ENCODE measurements at places on chromosomes 16 and 17.

DNA sequence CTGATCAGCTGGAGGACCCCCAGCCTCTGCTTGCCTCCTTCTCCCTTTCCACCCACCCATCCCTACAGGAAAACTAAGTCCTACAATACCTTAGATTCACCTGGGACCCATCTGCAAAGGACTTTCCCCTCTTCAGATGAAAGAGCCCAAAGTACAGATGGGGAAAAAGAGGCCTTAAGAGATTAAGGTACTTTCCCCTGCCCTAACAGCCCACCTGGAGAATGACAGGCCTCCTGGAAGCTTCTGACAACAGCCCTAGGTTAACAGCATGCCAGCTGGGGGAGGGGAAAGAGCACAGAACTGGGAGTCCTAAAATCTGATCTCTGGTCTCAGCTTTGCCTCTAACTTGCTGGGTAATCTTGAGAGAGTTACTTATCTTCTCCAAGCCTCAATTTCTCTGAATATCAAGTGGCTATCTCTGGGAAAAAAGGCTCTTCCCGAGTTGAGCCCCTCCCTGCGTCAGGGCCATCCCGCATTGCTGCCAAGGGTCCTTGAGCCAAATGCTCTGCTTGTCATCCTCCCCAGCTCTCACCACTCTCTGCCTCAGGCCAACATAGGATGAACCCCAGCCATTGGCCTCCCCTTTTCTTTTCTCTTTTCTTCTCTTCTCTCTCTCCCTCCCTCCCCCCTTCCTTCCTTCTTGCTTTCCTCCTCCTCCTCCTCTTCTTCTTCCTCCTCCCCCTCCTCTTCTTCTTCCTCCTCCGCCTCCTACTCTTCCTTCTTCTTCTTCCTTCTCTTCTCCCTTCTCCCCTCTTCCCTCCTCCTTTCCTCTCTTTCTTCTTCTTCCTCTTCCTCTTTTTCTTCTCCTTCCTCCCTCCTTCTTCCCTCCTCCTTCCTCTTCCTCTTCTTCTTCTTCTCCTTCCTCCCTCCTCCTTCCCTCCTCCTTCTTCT, 22.5 kb upstream of the SP6 start:
- DNase-seq: no peak

DNA sequence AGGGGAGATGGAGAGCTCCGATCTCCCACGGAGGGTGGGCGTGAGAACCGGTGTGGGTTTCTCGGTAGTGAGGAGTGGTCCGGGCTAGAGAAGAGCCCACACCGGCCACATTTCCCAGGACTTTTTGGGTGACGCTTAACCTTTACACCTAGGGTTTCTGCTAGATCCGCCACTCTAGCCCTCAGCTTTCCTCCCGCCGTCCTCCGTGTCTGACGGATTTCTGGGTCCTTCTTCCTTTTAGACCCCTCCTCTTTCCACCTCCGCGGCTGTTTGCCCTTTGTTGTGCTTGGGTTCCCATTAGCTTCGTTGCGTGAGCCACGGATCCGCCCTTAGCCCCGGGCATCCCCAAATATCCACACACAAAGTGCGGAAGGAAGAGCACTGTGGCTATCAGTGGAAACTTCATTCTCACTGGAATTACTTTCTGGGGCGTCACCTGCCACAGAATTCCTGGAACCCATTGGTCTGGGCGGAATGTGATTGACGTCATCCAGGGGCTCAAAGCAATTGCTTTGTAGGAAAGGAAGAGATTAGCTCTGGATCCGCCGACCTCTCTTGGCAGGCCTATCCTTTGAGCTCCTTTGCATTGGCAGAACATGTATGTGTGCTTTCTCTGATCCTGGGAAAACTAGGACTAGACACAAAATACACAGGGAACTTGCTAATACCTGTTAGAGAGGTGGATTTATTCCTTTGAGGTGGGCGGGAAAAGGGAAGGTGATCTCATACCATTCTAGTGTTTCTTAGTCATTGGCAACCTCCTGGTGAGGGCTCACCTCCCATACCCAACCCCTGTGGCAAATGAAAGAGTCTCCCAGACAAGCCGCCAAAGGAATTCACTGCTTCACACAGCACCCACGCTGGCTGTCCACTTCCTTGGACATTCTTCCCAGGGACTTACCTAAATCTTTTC, 654 bp downstream of the TNFAIP1 start:
- DNase-seq: peak; percentile 69

- DNase-seq: no peak
Observed at GRCh38 chr16:10992797-10993196, 48.4 kb downstream of the CLEC16A start.

GRCh38 chr16:61721544-61721943, 314.7 kb downstream of the CDH8 start:
- no peak for DNase-seq

DNA sequence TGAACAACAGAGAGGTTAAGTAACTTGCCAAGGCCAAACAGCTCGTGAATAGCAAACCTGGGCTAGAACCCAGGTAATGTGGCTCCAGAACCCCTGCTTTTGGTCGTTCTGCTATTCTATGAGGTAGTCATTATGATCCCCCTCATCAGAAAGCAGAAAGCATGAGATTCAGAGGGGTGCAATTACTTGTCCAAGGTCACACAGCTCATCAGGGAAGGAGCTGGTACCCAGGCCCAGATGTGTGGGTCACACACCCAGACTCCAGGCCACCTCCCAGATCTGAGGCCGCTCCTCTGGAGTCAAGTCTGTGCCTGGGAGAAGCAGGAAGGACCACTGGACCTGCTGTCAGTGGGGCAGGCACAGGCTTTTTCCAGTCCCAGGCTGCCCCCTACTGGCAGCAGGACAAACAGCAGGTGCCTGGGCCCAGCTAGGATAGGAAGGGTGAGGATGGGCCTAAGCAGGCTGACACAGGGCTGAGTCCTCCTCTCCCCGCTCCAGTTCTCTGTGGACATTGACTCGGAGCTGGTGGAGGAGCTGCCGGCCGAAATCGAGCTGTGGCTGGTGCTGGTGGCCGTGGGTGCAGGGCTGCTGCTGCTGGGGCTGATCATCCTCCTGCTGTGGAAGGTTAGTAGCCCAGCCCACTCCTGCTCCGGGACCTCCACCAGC, 7.8 kb upstream of the PDK2 start:
- DNase-seq: peak; percentile 75

- no peak for DNase-seq
Observed at GRCh38 chr16:75380870-75381269, 52.4 kb downstream of the CFDP1 start.

- DNase-seq: no peak
Observed at GRCh38 chr16:16120044-16120381, 103.3 kb downstream of the ABCC6 start.

All from muscle of back (tissue), 13 donors.